ENCODE measurements at places on chromosomes 6 and 20. TPM values are rescaled to one million over a fixed set of nuclear protein-coding genes. Genes with fewer than 3 reads are reported as not detected.
A peak's percentile ranks its signal among the peaks of the same experiment; 100 is the strongest.

GRCh38 chr6:23181356-23182110 is 612.2 kb downstream of the HDGFL1 start:
- DNase-seq = no peak

- peak; percentile 83 for DNase-seq
Observed at GRCh38 chr6:42404484-42404883, 47.2 kb downstream of the TRERF1 start.

GRCh38 chr6:41885930-41886329 is 9.2 kb downstream of the USP49 start:
- no peak for DNase-seq

Gene WASF1
- 35.3 TPM for total RNA-seq

- no peak for DNase-seq
Observed at GRCh38 chr6:143451531-143451930, 926 bp downstream of the PEX3 start.

Gene TPD52L1
- total RNA-seq = 23.1 TPM

Gene SLC25A27
- 18.1 TPM for total RNA-seq

- no peak for DNase-seq
Observed at GRCh38 chr20:35257175-35257909, 20.6 kb downstream of the MMP24OS start.

DNA sequence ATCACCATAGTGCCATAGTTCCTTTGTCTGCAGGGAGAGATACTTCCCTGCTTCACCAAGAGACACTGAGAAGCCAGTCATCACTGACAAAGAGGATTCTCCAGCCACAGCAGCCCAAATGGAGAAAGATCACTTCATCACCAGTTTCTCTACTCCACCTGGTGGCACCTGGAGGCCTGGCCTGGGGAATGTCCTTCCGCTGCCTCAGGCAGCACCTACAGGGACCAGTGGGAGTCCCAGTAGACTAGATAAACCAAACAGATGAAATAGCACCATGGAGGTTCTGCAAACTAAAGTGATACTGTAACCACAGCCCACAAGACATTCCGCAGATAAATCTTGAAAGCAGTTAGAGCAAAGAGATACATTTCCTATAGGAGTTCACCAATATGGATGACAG is 266.5 kb downstream of the C6orf118 start:
- DNase-seq = peak; percentile 86

Gene POPDC3
- 6.4 TPM for total RNA-seq

GRCh38 chr6:170175644-170176135 is 115.2 kb downstream of the DLL1 start:
- DNase-seq = peak; percentile 26

DNA sequence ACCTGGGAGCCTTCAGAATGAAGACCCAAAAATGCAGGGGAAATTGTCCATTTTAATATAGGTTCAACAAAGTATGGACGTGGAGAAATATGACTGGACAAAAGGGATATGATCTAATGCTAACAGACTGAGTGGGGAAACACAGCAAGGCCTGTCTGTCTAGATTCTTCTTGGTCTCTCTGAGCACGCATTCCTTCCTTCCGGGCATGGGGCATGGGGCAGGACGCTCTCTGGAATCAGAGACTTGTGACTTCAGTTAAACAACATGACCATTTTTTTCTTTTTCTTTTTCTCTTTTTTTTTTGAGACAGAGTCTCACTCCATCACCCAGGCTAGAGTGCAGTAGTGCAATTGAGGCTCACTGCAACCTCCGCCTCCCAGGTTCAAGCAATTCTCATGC is 31.9 kb downstream of the ZBTB2 start:
- peak; percentile 13 for DNase-seq

GRCh38 chr6:142367061-142367460 is 65.3 kb downstream of the ADGRG6 start:
- DNase-seq = no peak

DNA sequence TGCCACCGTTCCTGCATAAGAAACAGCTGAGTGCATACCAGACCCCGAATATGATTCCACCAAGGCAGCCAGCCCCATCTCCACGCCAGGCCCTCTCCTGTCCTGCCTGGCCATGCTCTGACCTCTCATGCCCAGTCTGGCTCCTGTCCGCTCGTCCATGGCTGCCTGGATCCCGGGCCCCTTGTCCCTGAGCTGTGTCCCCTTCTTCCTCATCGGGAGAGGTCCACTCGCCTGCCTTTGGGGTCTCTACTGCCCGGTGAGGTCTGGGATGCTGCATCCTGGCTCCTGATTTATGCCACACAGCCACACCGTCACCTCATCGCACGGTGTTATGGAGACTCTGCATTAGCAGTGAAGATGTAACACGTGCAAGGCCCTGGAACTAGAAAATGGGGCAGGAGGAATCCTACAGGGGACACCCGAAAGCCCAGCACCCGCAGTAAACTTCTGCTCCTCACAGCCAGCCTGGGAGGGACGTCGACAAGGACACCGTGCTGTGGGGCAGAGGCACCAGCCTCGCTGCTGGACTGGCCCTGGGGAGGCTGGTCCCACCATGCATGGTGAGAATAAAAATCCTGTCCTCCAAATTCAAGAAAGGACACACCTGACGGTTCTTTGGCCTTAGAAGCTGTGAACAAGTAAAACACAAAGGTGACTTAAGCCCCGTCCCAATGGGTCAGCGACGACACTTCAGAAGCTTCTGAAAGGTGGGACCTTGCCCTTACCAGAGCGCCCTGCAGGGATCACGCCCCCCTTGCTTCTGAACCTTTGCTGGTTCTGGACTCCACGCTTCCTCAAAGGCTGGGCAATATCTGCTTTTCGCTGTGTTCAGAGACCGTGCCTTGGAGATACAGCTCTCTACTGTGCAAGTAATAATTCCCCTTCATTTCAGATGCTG is 103.0 kb downstream of the DLL1 start:
- DNase-seq = no peak

DNA sequence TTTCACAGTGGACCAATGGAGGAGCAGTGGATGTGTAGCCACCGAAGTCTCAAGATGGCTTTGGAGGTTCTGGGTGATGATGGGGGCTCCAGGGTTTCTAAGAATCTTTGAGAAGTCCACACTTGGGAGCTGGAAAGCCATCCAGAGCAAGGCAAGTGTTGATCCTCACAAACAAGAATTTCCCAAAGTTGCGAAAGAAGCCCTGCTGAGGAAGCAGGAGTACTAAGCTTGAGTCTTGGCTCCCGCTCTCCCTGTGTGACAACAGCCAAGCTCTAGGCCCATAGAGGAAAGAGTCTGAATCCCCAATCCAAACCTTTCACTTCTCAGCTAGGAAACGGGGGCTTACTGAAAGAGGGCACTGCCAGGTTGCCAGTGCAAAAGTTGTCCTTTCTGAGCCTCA is 106.0 kb downstream of the EDN3 start:
- no peak for DNase-seq

Gene GJA10
- total RNA-seq = 0.42 TPM

- DNase-seq = no peak
Observed at GRCh38 chr20:63175038-63175895, 40.7 kb downstream of the YTHDF1 start.

Gene ID4
- 39.3 TPM for total RNA-seq

DNA sequence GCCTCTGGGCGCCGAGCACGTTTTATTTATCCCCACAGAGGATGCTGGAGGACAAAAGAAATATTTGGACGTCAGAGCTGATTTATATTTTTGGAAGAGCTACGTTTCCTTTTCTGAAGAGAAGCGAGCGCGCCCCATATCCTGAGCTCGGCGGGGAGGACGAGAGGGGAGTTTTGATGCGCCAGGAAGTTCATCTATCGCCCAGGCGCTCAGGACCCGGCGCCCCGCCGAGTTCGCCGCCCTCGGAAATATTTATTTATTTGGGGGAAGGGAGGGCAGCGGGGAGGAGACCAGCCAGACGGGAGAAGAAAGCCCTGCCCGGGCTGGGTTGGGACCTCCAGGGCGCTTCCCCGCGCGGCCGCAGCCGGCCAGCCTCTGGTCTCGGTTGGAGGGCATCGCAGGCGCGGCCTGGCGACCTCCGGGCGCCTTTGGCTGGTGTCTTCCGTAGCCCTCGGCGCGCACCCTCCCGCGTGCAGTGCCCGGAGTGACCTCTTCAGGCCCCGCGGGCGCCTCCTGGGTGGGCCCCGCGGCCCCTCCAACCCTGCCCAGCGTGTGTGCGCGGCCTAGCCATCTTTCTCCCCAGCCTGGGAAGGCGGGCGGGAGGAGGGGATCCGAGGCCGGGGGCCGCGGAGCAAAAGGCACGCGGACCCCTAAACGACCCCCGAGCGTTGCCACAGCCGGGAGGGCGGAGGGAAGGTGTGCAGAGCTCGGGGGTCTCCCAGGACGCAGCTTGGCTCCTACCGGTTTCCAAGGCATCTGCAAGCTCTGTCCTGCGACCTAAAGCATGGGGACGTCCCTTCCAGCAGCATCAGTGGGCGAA is 5.4 kb upstream of the FOXF2 start:
- DNase-seq = peak; percentile 85

GRCh38 chr6:17729223-17730077 is 22.7 kb upstream of the NUP153 start:
- peak; percentile 31 for DNase-seq

- DNase-seq = no peak
Observed at GRCh38 chr6:53244399-53244931, 95.8 kb upstream of the GCM1 start.

GRCh38 chr6:168417191-168417590 is 23.8 kb upstream of the SMOC2 start:
- DNase-seq = peak; percentile 78

Gene ARFGEF3
- total RNA-seq = 10.3 TPM
